ENCODE measurements at places on chromosomes 6 and 20.

DNA sequence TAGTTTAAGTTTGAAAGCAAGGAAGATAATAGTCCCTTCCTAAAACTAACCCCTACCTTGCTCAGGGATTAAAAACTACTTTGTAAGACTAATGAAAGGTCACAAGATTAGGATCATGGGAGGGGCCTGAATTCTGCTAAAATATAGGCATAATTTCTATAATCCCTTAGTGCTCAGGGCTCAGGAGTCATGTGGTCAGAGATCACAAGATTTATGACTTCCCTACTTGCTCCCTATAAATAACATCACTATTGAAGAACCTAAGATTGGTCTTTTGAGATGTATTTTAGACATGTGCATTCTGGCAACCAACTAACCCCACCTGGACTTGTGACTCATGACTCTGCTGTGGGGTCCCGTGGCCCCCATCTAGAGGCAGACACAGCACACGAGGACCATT, 81.1 kb downstream of the STMND1 start:
- no peak overlapping the region for H3K4me3 ChIP-seq
- no peaks in the 10 kb centered on the region for H3K4me1 ChIP-seq
- no peak overlapping the region for H3K27ac ChIP-seq
- H3K36me3 ChIP-seq: no peaks in the 10 kb centered on the region
- no peaks in the 10 kb centered on the region for H3K27me3 ChIP-seq

GRCh38 chr6:115814907-115815306, 245.8 kb downstream of the FRK start:
- no peak for DNase-seq
- no peaks in the 10 kb centered on the region for H3K27me3 ChIP-seq
- no peaks in the 10 kb centered on the region for H3K4me1 ChIP-seq
- no peak overlapping the region for H3K27ac ChIP-seq

DNA sequence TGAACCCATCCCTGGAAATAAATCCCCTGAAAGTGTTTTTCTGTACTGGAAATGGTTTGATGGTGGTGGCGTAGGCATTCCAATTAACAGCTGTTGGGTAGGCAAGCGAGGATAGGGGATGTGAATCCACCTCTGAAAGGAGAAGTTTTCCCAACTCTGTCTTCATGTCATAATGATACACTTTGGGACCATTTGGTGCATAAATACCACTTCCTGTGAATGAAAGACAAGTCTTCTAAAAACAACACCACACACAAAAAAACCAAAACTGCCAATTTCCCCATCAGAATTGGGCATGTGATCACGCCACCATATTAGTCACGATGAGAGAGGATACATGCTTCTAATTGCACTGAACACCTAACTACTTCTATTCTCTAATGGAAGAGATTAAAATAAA, 6.4 kb downstream of the VNN2 start:
- H3K4me1 ChIP-seq: peaks cover 7% of the 10 kb centered on the region
- H3K36me3 ChIP-seq: 0 out of 2 replicates have a peak, but pooled peaks cover 7% of the 10 kb centered on the region
- no peak overlapping the region for H3K27ac ChIP-seq
- no peak overlapping the region for H3K4me3 ChIP-seq

DNA sequence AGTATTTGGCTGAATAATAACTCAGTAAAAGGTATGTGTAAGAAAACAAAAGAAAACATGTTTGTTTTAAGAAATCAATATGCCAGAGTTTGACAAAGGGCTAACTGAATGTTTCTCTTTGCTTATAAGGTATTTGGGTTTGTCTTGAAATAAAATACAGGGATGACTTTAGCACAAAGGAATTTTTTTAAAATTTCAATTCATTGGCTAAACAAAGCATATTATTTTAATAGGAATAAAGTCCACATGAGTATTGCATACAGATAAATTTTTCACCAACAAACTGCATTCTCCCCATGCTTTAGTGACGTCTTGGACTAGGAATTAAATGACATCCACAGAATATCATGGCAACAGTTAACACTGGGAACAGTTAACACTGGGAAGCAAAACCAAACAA, 480.0 kb upstream of the JAG1 start:
- H3K27ac ChIP-seq: no peak overlapping the region
- H3K27me3 ChIP-seq: peaks cover 3% of the 10 kb centered on the region
- H3K4me3 ChIP-seq: no peak overlapping the region
- no peaks in the 10 kb centered on the region for H3K36me3 ChIP-seq
- H3K4me1 ChIP-seq: no peaks in the 10 kb centered on the region

DNA sequence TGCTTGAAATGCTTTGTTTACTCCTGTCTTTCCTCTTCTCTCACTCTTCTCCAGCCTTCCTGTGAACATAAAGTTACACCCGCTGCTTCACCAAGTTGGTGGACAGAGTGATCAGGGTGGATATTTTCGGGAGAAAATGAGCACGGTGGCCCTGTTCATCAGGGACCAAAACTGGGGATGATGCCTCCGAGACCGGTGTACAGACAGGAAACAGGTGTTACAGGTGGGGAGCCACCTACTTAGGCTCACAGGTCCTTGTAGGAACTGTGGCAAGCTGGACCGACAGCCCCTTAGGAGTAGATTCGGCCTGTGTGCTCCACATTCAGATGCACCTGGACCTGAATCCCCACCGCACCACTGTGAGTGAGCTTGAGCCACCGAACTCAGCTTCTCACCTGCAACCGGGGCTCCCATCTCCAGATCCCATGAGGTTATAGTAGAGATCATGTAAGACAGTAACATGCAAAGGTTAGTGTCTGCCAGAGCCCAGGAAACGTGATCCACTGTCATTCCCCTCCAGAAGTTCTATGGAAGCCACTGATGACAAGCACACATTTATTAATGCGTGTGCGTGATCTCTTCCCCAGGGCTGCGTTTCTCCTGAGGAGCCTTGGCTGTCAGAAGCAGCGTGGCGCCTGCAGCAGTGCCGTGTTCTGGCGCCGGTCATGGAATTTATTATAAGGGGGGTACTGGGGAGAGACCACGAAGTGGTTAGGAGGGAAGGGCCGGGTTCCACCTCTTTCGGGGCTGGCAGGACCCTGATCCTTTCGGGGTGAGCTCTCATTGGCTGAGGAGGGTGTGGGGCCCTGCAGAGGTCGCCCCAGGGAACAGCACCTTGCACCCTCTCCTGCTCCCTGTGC, 94.2 kb downstream of the ERMARD start:
- no peaks in the 10 kb centered on the region for H3K36me3 ChIP-seq
- no peak overlapping the region for H3K4me3 ChIP-seq
- DNase-seq: no peak
- no peak overlapping the region for H3K27ac ChIP-seq

- no peak for DNase-seq
- H3K36me3 ChIP-seq: no peaks in the 10 kb centered on the region
- H3K27me3 ChIP-seq: no peaks in the 10 kb centered on the region
- peaks cover 9% of the 10 kb centered on the region for H3K4me1 ChIP-seq
Observed at GRCh38 chr20:17998446-17998845, 29.6 kb downstream of the MGME1 start.

GRCh38 chr20:59118855-59119254, 44.8 kb upstream of the ZNF831 start:
- no peak overlapping the region for H3K27ac ChIP-seq
- H3K4me1 ChIP-seq: peaks cover 8% of the 10 kb centered on the region
- no peak for DNase-seq
- no peak overlapping the region for H3K4me3 ChIP-seq
- H3K27me3 ChIP-seq: no peaks in the 10 kb centered on the region

DNA sequence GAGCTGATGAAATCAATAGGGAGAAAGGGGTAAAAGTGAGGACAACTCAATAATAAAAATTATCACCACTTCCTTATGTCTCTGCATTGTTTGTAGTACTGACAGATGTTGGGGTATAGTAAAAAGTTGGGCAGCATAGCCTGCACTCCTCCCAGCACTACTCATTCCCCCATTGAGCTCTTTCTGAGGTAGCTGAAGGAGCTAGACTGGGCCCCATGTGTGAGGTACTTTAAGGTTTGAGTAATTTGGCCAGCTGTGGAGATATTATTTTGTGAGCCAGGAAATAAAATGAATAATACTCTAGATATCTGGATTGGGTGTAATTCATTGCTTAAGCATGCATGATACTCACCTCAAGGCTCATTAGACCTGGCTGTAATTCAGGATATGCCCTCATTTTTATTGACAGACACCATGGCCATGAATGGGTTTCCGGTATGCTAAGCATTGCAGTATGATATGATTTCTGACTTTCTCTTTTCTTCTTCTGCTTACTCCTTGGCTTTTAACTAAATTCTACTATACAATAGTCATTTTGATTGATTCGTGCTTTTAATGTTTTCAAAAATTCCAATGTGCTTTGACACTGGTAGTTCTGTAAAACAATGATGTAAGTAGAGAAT, 283.9 kb upstream of the RIMS1 start:
- H3K36me3 ChIP-seq: no peaks in the 10 kb centered on the region
- no peak overlapping the region for H3K27ac ChIP-seq
- DNase-seq: no peak
- H3K27me3 ChIP-seq: no peaks in the 10 kb centered on the region

DNA sequence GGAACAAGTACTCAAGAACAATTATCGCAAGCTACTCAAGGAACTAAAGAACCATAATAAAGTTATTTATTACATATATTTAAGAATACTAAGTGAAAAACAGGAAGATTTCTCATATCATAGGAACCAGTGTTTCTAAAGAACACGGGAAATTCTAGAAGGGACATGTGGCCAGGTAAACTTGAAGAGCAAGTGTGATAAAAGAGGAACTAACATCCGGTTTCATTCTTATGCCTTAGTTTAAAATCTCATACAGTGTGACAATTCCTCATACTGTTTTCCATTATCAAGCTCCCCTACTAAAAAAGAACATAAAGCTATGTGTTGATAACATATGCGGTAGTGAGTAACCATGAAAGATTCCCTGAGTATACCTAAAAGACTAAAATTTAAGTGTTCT, 163.5 kb upstream of the SHLD1 start:
- H3K4me3 ChIP-seq: no peak overlapping the region
- DNase-seq: no peak
- no peaks in the 10 kb centered on the region for H3K36me3 ChIP-seq
- H3K27ac ChIP-seq: no peak overlapping the region
- H3K27me3 ChIP-seq: no peaks in the 10 kb centered on the region

DNA sequence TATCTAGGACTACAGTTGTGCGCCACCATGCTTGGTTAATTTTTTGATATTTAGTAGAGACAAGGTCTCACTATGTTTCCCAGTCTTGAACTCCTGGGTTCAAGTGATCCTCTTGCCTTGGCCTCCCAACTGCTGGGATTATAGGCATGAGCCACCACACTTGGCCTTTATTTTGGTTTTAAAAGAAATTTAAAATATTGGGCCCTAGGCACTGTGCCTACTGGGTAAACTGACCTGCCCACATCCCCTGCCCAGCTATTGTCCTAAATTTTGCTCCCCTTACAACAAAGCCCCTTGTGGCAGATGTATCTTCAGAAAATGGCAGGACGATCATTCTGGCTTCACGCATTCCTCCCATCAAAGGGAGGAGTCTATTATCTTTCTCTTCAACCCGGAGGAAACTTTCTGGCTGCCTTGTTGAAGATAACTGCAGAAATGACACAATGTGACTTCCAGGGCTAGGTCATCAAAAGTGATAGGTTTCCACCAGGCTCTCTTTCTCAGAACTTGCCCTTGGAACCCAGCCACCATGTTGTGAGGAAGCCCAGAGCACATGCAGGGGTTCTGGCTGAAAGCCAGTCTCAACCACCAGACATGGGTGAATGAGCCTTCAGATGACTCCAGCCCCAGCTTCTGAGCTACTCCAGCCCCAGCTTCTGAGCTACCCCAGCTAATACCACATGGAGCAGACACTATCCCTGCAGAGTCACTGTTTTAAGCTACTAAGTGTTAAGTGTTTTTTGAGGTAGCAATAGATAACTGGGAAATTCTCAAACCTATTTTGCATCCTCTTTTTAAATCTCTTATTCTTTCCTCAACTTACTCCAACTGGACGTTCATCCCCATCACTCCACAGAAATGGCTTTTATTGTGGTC, 4.6 kb upstream of the GUCA1B start:
- no peak overlapping the region for H3K4me3 ChIP-seq
- no peak overlapping the region for H3K27ac ChIP-seq
- H3K36me3 ChIP-seq: no peaks in the 10 kb centered on the region
- no peaks in the 10 kb centered on the region for H3K27me3 ChIP-seq
- DNase-seq: peak; percentile 59

DNA sequence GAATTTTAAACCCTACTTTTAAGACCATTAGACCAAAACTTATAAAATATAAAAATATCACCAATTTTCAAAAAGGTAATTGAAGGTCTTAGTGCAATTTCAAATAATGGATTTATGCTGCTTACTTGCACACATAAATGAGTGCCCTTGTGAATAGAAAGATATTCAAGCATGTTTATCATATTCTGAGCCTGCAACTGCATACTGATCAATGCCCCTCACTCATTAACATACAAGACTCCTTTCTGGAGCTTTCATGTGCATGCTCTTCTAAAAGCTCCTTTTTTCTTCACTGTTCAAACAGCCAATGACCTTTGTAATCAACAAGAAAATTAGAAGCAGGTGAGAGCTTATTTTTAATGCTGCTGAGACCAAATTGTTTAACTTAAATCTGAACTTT, 1139.3 kb downstream of the HACE1 start:
- DNase-seq: no peak
- no peak overlapping the region for H3K4me3 ChIP-seq
- H3K36me3 ChIP-seq: no peaks in the 10 kb centered on the region
- H3K27me3 ChIP-seq: no peaks in the 10 kb centered on the region
- no peaks in the 10 kb centered on the region for H3K4me1 ChIP-seq

- DNase-seq: no peak
- H3K4me3 ChIP-seq: no peak overlapping the region
- no peaks in the 10 kb centered on the region for H3K27me3 ChIP-seq
- H3K27ac ChIP-seq: no peak overlapping the region
Observed at GRCh38 chr6:135877666-135878065, 26.2 kb downstream of the PDE7B start.

DNA sequence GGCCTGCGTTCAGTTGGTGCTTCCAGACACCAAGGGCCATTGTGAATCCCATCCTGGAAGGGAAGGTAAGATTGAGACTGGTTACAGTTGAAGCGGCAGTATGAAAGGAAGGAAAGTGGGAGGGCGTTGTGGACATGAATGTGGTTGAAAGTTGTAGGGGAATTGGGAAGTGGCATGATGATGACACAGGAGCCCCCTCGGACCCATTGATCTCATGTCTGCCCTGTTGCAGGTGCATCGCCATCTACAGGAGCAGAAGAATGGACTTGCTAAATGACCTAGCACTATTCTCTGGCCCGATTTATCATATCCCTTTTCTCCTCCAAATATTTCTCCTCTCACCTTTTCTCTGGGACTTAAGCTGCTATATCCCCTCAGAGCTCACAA, 5.5 kb downstream of the HLA-DQA1 start:
- DNase-seq: no peak
- no peak overlapping the region for H3K4me3 ChIP-seq
- H3K36me3 ChIP-seq: peaks cover 23% of the 10 kb centered on the region
- peaks cover 27% of the 10 kb centered on the region for H3K4me1 ChIP-seq
- H3K27me3 ChIP-seq: no peaks in the 10 kb centered on the region

DNA sequence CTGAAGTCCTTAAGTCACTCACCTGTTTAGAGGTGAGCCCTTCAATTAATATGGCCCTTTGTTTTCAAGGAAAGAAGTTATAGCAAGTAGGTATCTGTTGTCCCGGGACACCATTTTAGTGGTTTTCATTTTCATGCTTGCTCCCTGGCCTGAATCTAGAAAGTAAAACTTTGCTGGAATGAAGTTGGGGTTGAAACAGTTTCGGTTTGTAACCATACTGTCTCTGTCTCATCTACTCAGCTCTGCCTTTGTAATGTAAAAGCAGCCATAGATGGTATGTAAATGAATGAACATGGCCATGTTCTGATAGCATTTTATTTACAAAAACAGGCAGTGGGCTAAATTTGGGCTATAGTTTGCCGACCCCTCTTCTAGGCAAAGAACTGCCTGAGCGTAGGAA, 64.9 kb upstream of the GNRH2 start:
- H3K4me1 ChIP-seq: peaks cover 25% of the 10 kb centered on the region
- no peaks in the 10 kb centered on the region for H3K27me3 ChIP-seq
- H3K4me3 ChIP-seq: no peak overlapping the region
